ENCODE measurements at places on chromosomes 12 and 14.

DNA sequence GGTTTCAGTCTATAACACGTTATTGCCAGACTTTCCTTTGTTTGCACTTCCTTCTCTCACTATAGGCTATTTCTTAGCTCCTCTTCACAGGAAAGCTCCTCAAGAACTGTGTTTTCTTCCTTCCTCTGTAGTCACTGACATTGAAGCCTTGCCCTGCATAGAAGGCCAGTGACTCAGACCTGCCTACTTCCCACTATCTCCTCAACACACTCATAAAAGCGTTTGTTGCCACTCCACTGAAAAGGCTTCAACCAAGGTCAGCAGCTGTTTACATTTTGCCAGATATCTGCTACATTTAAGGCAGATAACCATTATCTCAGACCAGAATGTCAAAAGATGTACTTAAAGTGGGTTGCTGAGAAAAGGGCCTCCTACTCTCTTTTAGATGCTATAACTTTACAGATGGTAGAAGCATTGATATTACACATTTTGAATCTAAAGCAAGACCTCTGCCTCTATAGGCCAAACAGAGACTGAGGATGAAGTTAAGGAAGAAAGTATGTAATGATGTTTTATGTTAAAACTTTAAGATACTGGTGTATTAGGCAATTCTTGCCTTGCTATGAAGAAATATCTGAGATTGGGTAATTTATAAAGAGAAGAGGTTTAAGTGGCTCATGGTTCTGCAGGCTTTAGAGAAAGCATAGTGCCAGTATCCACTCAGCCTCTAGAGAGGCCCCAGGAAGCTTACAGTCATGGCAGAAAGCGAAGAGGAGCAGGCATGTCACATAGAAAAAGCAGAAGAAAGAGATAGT lies 233.3 kb upstream of the FLRT2 start:
- no peak for DNase-seq

DNA sequence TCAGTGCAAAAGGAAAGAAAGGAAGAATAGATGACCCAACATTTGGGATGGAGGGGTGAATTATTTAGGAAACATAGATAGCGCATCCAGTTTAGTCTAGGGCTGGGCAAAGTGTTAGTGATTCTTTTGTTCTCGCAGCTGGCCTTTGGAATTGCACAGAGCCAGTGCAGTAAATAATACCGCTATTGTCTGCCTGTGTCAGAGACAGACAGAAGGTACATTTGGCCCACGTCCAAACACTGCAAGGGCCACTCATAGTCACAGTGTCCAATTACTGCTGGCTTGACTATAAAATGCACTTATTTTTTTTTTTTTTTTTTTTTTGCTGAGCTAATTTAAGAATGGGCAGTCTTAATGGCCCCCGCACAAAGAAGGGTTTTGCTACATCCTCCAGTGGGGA lies 638.6 kb downstream of the BCL11B start:
- DNase-seq, result no peak

DNA sequence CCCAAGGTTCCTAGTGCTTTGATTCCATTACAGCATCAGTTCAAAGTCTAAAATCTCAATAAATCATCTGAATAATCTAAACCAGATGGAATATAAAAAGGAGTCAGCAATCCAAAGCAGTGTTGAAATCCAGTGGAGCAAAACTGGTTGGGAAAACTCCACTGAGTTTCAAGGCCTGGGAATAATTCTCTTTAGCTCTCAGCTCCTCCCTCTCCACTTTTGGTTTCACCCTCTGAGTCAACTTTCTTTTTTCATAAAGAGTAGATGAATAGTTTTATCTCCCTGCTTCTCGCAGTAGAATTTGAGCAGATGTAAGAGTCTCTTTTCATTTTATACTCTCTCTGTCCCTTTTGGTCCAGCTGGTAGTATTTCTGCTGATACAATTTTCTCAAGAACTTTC lies 338.6 kb downstream of the APAF1 start:
- no peak for DNase-seq

GRCh38 chr14:72023128-72024042 lies 91.2 kb downstream of the RGS6 start:
- DNase-seq, result no peak

- no peak for DNase-seq
These were observed 161.7 kb upstream of the EEA1 start for GRCh38 chr12:93090731-93091172.

DNA sequence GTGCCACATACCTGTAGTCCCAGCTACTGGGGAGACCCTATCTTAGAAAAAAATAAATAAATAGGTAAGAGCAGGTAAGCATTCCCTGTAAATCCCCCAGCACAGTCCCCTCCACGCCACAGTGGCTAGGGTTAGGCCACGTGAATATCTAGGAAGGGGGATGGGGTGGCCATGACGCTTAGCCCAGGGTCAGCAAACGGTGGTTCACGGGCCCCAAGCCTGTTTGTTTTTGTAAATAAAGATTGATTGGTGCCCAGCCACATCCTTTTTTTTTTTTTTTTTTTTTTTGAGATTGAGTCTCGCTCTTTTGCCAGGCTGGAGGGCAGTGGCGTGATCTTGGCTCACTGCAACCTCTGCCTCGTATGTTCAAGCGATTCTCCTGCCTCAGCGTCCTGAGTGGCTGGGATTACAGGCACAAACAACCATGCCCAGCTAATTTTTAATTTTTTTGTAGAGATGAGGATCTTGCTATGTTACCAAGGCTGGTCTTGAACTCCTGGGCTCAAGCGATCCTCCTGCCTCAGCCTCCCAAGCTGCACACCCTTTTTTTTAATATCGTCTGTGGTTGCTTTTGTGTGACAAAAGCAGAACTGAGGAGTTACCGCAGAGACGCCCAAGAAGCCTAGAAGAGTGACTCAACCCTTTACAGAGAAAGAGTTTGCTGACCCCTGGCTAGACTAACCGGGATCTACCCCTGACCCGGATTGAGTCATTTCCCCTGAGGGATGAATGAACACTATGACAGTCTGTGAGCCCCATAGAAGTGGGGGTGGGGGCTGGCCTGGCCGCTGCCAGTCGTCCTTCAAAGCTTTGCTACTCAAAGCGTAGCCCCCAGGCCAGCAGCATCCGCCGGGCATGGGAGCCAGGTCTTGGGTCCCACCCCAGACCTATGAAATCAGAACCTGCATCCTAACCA lies 113.7 kb upstream of the NCOR2 start:
- no peak for DNase-seq

DNA sequence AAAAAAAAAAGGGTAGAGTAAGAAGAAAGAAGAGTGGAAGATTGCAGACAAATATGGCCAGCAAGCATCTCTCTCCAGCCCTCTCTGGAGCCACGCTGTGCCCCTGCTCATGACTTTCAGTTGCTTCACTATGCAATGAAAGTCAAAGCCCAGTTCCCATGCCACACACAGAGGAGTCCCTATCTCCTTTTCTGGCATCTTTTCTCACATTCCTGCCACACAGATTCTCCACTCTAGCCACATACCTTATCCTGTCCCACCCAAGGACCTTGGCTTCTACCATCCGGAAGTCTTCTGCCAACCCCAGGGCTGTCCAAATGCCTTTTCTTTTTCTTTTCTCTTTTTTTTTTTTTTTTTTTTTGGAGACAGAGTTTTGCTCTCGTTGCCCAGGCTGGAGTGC lies 39.3 kb upstream of the CAPRIN2 start:
- DNase-seq, result no peak

- DNase-seq, result no peak
These were observed 926 bp upstream of the CMKLR1 start for GRCh38 chr12:108340037-108340436.

DNA sequence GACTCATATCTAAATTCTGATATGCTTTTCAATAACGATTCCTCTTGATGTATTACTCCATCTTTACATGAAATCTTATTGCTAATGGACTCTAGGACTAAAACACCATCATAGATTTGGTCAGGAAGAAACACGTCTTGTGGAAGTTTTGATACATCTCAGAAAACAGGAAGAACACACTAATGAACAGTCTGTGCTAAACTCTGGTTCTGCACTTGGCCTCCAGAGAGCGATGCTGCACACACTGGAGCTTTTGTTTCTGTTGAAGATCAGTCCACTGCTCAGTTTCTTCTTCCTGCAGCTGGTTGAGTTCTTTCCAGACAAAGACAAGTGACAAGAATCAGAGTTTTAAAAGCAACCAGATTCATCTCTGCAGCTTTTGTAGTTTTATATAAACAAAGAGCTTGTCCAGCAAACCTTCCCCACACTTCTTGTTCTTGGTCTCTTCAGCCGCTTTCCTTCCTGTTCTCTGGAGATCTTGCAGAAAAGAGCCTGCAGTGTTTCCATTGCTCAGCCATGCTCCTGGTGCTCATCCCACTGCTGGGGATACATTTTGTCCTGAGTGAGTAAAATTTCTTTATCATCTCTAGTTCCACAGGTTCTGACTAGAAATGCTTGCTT lies 229.1 kb upstream of the OR4E1 start:
- DNase-seq, result no peak

DNA sequence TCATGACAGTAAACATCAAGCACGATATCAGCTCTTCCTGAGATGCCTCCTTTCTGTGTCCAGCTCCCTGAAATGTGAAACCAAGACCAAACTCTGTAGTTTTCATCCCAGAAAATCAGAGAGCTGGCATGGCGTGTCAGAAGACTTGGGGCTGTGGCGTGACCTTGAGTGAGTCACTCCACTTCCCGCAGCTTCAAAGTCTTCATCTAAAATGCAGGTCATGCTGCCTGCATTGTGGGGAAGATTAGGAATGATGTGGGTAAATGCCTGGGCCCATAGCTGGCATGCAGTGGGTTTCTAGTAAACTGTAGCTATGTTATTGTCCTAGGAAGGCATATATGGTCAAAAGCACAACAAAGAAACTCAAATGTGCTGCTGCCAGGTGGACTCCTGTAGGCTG lies 28.8 kb downstream of the OAS2 start:
- no peak for DNase-seq

- DNase-seq, result no peak
These were observed 536 bp upstream of the TUNAR start for GRCh38 chr14:95875831-95876760.

DNA sequence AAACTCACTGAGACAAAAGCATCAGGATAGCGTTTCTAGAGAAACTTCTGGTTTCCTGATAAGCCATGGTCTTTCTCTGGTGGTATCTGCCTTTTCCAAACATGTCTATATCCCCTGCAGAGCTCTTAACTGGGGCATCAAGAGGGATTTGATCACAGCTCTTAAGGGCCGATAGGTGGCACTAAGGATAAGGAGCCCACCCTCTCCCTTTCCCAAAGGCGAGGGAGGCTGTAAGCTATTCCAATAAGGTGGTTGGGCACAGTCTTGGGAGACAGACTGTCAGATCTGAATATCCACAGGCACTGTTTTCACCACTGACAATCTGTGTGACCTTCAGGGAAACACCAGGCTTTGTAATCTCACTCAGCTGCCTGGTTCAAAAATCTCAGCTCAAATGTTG lies 206.0 kb downstream of the ADGRD1 start:
- DNase-seq, result no peak

DNA sequence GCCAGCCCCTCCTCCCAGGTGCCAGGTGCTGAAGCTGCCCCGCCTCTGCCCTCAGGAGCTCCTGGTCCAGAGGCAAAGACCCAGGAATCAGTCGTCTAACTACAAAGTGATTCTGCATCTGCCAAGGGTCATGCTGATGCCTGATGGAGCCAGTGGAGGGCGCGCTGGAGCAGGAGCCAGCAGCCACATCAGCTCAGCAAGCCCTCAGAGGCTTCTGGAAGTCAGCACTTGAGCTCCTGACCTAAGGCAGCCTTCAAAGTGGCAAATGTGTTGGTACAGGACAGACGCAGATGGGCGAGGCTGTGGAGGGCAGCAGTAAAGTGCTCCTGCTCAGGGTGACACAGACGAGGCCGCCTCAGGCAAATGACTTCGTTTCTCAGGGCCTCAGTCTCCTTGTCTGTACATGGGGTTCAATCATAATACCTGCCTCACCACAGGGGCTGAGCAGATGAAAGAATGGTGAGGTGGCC lies 10.9 kb downstream of the C12orf43 start:
- DNase-seq, result no peak

- no peak for DNase-seq
These were observed 2.6 kb downstream of the GDF11 start for GRCh38 chr12:55745361-55746173.

GRCh38 chr14:51977075-51977474 lies 12.3 kb upstream of the RTRAF start:
- no peak for DNase-seq

GRCh38 chr14:96713426-96713825 lies 83.8 kb upstream of the VRK1 start:
- DNase-seq, result no peak

GRCh38 chr14:95270203-95270602 lies 49.5 kb downstream of the CLMN start:
- DNase-seq, result no peak

- DNase-seq, result no peak
These were observed 58.0 kb upstream of the PARP11 start for GRCh38 chr12:3931206-3931605.

- DNase-seq, result no peak
These were observed 140.0 kb upstream of the PRICKLE1 start for GRCh38 chr12:42729535-42729900.

DNA sequence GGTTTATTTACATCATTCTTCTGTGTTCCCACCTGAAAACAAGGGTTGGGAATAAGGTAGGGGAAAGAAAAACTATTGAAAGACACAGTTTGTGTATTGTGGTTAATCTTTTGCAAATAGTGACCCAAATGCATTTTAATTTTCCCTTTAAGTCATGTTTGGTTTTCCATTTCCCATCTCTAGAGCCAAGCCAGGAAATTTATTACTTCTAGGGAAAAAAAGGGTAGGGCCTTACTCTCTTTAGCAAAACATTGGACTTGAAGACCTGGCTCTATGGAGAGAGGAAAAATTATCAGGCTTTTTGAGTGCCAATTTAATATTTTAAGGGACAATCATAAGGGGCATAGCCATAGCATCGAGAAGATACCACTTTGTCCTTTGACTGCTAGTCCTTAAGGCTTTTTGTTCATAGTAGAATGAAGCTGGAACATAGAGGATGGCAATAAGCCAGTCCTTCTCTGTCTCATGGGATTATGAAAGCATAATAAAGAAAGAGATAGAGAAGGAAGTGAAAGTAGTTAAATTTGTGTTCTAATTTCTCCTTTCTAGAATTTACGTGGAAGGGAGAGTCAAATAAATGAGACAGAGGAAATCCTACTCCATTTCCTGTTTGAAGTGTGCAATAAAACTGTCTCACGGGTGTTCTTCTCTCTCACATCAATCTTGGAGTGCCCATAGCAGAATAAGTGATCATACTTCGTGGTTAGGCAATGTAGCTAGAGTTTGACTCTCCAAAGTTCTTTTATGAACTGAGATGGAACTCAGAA lies 50.9 kb upstream of the PPFIA2 start:
- DNase-seq, result no peak

DNA sequence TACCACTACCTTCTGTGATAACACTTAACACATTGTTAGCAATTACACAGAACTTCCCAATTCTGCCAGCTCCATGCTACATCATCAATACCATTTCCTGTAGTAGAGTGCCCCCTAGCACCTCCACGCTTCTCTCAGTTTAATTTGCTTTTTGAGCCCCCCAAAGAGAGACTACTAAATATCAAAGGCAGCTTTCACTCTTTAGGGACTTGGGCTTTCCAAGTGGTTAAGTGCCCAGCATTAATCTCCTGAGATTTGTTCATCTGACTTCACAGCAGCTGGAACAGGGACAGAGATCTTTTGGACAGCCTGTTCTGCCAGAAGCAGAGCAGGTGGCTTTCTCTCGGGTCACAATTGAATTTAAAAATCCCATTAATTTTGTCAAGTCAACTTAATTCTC lies 954.9 kb downstream of the DIO2 start:
- no peak for DNase-seq
